ENCODE measurements at places on chromosomes 7 and 10. TPM values are rescaled to one million over a fixed set of nuclear protein-coding genes. Genes with fewer than 3 reads are reported as not detected.

Gene GATA3
- polyA plus RNA-seq = not detected

Gene HYAL4
- not detected for polyA plus RNA-seq

Gene MMRN2
- 0.52 TPM for polyA plus RNA-seq

Gene SFRP4
- 0.36 TPM for polyA plus RNA-seq

Gene TLX1
- not detected for polyA plus RNA-seq

Gene OGDHL
- 12.7 TPM for polyA plus RNA-seq

Gene IFIT1
- polyA plus RNA-seq = 20.3 TPM

Gene CTNNA3
- polyA plus RNA-seq = 1.4 TPM

Gene LIPJ
- polyA plus RNA-seq = not detected

Gene CYCS
- 1,011 TPM for polyA plus RNA-seq

Gene NODAL
- polyA plus RNA-seq = 0.99 TPM

Gene CCDC3
- polyA plus RNA-seq = 1.6 TPM

All from Purkinje cell (primary cell).